Islet precursor cell (in vitro differentiated cells): ENCODE measurements at places on chromosomes 1 and 21.
A peak's percentile ranks its signal among the peaks of the same experiment; 100 is the strongest.

- peak; percentile 28 for DNase-seq
These were observed 2.1 kb downstream of the BCAR3 start for GRCh38 chr1:93679546-93679945.

GRCh38 chr1:241331328-241332036 lies 25.5 kb downstream of the RGS7 start:
- DNase-seq: no peak

GRCh38 chr1:57162607-57163261 lies 196.9 kb upstream of the C8B start:
- no peak for DNase-seq

DNA sequence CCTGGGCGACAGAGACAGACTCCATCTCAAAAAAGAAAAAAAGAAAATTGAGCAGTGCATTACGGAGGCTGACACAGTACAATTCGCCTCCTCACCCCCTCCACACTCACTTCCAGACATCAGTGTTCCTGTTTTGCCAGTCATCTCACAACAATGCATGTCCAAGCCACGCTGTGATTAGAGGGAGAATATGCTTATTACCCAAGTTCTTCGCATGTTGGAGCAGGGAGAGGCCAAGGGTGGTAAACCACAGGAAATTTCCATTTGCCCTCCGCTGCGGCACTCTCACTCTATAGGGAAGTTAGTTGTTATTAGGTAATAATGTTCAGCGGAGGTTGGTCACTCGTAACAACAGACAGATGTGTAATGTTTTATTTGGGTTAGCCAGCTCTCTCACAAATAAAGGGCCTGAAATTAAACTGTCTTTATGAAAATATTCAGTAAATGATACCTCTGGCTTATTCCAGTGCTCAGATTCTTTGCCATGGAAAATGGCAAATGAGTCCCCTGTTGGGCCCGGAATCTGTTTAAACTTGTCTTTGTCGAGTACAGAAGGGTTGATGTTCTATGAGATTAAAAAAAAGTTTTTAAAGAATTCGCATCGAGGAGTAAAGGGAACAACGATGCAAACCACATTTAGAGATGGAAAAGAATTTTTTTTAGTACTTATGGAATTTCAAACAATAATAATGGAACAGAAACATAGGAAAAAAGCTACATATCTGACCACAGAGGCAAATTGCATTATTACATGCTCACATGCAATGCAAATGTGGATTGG lies 33.1 kb downstream of the KCNJ15 start:
- peak; percentile 67 for DNase-seq

DNA sequence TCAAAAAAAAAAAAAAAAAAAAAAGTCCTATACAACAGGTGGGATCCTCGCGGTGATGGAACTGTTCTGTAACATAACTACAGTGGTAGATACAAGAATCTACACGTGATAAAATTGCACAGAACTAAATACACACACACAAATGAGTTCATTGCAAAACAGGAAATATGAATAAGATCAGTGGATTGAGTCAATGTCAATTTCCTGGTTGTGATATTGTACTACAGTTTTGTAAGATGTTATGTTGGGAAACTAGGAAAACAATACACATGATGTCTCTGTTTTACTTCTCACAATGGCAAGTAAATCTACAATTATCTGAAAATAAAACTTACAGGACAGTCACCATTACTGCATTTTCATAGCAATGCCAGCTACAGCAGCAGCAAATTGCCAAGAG lies 59.8 kb downstream of the ITGB3BP start:
- no peak for DNase-seq

DNA sequence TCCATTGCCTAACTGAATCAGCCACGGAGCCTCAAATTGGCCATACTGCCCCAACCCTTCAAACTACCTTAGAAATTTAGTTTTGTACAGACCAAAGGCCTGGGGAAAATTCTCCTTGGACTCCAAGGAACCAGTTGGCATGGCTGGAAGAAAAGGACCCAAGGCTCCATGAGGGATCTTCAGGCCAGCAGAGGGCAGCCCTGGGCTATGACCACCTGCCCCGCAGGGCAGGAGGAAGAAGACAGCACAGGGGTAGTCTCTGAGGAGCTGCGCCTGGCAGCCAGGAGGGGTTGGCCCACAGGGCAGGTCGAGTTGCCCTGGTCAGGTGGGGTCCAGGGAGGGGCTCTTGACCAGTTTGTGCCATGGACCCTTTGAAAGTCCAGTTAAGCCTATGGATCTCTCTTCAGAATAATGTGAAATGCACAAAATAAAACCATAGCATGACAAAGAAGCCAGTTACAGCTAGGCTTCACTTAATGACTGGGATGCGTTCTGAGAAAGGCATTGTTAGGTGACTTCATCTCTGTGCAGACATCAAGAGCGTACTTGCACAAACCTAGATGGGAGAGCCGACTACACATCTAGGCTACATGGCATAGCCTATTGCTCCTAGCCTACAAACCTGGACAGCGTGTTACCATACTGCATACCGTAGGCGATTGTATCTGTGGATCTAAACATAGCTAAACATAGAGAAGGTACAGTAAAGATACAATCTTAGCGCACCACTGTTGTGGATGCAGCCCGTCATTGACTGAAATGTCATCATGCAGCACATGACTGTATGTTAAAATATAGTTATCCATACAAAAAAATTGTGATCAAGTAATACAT lies 26.1 kb downstream of the CACNA1S start:
- DNase-seq: peak; percentile 81

DNA sequence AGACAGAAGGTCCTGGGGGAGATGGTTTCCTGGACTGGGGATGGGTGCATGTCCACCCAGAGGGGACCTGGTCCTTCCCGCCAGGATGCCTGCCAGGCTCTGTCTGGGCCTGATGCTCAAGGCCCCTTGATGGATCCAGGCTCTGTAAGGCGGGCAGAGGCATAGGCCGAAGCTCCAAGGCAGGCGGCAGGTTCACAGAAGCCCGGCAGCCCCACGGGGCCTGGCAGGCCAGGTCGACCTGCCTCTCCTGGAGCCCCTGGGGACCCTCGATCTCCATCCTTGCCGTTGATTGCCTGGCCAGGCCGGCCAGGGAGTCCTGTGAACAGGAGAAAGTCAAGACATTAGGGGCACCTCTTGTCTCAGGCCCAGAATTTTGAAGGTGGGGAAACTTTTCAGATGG lies 16.0 kb downstream of the COL9A2 start:
- DNase-seq: peak; percentile 38

GRCh38 chr1:117359561-117360289 lies 7.5 kb upstream of the MAN1A2 start:
- DNase-seq: no peak

DNA sequence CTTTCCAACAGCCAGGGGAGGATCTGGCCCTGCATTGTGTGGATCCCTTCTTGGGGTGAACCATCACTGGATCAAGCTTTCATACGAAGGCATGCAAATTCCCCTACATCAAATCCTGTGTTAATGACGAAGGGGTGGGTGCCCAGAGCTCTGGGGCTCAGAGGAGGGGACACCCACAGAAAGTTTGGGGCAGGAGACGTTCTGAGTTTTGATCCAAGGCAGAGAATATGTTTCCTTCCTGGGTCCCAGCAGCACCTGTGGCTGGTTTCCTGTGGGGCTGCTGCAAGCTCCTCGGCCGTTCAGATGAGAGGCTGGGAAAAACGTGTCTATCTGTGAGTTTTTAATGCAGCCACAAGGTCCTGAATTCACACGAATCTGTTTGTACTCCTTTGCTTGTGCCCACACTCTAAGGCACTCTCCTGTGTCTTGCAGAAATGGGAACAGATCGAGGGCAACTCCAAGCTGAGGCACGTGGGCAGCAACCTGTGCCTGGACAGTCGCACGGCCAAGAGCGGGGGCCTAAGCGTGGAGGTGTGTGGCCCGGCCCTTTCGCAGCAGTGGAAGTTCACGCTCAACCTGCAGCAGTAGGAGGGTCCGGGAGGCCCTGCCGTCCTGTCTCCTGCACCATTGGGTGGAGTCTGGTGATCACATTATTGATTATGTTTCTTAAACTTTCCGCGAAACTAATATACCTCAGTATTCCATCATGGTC lies 147.1 kb downstream of the PGBD5 start:
- DNase-seq: no peak

DNA sequence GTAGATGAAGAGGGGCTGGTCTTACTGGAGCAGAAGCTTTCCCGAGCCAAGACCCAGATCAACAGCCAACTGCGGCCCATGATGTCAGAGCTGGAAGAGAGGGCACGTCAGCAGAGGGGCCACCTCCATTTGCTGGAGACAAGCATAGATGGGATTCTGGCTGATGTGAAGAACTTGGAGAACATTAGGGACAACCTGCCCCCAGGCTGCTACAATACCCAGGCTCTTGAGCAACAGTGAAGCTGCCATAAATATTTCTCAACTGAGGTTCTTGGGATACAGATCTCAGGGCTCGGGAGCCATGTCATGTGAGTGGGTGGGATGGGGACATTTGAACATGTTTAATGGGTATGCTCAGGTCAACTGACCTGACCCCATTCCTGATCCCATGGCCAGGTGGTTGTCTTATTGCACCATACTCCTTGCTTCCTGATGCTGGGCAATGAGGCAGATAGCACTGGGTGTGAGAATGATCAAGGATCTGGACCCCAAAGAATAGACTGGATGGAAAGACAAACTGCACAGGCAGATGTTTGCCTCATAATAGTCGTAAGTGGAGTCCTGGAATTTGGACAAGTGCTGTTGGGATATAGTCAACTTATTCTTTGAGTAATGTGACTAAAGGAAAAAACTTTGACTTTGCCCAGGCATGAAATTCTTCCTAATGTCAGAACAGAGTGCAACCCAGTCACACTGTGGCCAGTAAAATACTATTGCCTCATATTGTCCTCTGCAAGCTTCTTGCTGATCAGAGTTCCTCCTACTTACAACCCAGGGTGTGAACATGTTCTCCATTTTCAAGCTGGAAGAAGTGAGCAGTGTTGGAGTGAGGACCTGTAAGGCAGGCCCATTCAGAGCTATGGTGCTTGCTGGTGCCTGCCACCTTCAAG lies 57.3 kb downstream of the LAMC2 start:
- DNase-seq: peak; percentile 55

GRCh38 chr1:75838079-75838478 lies 41.4 kb downstream of the MSH4 start:
- no peak for DNase-seq

DNA sequence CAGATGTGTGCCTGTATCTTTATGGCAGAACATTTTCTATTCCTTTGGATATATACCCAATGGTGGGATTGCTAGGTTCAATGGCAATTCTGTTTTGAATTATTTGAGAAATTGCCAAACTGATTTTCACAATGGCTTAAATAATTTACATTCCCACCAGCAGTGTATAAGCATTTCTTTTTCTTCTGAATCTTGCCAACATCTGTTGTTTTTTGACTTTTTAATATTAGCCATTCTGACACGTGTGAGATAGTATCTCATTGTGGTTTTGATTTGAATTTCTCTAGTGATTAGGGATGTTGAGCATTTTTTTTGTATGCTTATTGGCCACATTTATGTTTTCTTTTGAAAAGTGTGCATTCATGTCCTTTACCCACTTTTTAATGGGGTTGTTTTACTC lies 864.3 kb upstream of the ADAMTS5 start:
- no peak for DNase-seq

DNA sequence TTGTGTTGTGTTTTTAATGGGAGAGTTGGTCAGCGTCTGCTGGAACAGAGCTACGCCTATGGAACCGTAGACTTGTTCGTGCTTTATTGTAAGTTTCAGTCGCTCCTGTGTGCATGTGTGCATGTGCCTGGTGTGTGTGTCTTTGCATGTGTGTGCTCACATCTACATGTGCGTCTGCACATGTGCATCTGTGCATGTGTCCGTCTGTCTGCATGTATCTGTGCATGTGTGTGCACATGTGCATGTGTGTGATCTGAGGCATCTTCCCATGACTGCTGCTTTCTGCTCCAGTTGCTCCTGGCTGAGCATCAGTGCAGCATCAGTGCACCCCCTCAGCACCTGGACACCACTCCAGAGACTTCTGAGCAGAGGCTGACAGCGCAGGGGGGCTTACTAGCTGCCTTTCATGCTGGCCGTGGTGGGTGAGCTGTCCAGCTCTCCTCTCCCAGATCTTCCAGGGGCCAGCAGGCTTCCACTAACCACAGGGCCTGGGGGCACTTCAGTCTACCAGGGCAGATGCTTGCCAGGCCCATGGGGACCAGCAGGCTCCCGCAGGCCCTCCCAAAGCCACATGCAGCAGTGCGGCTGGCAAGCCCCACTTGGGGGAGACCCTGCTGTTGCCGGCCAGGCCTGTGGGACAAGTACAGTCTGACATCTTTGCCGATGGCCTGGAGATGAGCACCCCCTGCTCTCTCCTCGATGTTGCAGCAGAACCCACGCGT lies 47.8 kb upstream of the PCBP3 start:
- DNase-seq: no peak

- no peak for DNase-seq
These were observed 24.0 kb upstream of the CDC7 start for GRCh38 chr1:91476533-91477217.

DNA sequence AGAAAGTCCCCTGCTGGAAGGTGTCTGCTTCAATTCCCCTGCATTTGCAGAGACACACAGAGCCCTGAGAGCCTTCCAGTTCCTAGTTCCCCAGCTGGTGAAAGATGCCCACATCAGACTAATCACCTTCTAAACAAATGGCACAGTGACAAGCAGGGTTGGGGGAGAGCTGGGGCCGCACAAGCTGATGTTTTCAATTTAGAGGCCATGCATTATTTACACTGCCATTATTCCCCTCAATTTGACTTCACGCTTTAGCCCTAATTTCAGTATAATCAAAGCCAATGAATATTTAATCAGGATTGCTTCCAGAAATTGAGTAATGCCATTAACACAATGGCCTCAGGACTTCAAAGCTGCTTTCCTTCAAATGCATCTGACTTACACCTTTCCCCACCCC lies 81.5 kb downstream of the BEND5 start:
- DNase-seq: no peak

DNA sequence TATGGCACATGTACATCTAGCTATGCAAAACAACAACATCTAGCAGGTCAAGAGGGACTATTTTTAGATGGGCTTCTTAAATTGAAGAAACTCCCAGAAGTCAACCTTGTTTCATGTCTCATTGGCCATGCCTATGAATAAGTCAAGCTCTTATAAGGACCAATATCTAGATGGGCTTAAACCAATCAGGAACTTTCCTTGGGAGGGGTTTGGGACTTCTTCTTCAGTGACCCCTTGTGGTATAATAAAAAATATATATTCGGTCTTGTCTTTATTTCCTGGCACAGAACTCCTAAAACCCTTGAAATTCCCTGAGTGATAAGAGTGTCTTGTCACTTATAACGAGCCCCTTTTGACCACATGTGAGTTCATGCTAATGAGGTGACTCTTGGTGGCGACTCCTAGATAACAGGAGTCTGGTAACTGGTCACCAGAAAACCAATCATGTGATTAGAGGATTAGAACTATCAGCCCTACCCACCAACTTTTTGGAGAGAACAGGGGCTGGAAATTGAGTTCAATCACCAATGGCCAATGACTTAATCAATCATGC lies 218.3 kb downstream of the HHIPL2 start:
- DNase-seq: no peak
